ENCODE measurements at places on chromosomes 2 and 18. TPM values are rescaled to one million over a fixed set of nuclear protein-coding genes. Genes with fewer than 3 reads are reported as not detected.

GRCh38 chr2:207655000-207655399 lies 29.8 kb upstream of the METTL21A start:
- DNase-seq: no peak

- DNase-seq: no peak
These were observed 42.5 kb downstream of the TANC1 start for GRCh38 chr2:159010963-159011362.

GRCh38 chr2:134138115-134138514 lies 115.8 kb upstream of the MGAT5 start:
- no peak for DNase-seq

- no peak for DNase-seq
These were observed 39.6 kb downstream of the MBD2 start for GRCh38 chr18:54184836-54185235.

GRCh38 chr2:42036413-42036812 lies 11.4 kb upstream of the PKDCC start:
- DNase-seq: no peak

DNA sequence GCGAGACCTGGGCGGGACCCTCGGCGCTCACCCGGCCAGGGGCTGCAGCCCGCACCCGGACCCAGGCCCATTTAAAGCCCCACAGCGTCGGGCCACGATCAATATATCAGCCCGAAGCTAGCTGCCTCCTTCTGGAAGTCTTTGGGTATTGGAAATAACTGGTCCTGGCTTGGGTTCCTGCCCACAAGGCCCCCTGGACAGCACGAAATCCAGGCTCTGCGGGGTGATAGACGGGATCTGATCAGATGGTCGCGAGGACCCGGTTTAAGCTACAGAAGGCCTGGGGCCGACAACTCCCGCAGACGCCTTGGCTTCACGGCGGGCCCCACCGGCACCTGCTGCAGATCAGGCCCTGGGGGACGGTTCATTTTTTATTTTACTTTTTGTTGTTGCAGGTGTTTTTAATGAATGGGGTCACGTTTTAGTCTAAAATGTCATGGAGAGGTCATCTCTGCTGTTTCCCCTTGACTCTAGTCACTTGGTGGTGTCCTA lies 362 bp upstream of the PSTPIP2 start:
- no peak for DNase-seq

- peak; percentile 77 for DNase-seq
These were observed 229.2 kb downstream of the LDLRAD4 start for GRCh38 chr18:13447621-13448334.

DNA sequence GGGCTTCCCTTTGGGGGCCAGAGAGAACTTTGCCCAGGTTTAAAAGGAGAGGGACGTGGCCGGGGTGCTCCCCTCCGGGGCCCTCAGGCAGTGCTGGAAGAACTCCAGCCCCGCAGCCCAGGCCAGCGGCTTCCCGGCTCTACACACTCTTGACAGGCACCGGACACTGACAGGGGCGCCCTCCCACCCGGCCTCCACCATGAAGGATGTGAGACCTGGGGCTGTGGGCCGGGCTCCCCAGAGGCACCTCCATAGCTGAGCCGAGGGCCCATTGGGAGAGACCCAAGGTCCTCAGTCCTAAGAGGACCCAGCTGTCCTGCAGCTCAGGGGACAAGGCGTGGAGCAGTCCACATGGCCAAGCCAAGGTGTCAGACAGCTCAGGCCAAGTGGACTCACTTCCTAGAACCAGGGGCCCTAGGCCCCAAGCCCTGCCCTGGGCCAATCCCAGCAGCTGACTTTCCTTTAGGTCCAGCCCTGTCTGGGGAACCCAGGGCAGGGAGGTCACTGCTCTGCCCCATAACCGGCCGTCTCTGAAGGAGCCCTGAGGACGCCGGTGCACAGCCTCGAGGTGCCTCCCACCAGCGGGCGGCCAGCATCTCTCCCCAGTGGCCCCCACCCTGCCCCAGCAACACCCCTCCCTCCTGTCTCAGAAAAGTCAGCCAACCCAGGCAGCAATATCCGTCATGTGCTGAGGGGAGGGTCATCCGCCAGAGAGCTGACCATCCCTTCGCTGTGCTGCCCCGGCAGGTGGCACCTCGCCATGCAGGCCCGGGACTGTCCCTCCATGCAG lies 51.8 kb downstream of the BIN1 start:
- no peak for DNase-seq

- no peak for DNase-seq
These were observed 28.7 kb upstream of the SLC8A1 start for GRCh38 chr2:40480596-40480995.

GRCh38 chr2:238915596-238915995 lies 67.7 kb downstream of the TWIST2 start:
- no peak for DNase-seq

Gene AKAIN1
- total RNA-seq: not detected

Gene CFAP221
- total RNA-seq: 8.1 TPM

Gene RBM43
- 4.6 TPM for total RNA-seq
